ENCODE measurements at places on chromosomes 6 and 20.

GRCh38 chr6:25511376-25511775 is 140.6 kb upstream of the SCGN start:
- no peak for DNase-seq

DNA sequence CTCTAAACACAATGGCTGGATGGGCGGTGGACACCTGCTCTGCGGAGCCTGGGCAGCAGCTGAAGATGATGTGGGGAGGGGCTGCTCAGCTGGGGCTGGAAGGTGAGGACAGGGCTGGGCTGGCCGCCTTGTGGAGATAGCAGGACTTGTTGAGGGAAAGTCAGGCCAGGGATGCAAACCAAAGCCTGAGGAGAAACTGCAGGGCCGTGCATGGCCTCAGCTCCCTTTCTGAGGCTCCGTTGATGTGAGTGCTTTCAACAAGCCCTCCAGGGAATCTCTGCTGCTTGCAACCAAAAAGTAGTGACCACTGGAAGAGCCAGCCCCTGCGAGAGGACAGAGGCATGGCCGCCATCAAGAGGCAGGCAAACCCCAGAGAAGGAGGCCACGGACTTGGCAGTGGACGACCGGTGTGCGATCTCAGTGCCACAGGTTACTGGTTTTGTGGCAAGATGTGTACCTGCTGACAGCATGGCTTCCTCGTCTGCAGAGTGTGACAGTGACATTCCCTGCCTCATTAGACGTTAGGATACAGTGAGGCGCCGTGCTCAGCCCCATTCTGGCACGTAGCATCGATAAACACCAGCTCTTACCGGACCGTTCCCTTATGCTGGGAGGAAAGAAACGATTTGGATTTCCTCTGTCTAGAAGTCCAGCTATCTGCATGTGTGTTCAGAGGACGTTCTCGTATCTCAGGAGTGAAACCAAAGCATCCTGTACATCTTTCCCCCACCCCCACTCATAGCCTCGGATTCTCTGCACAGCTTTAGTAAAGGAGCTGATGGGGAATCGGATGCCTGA is 37.9 kb downstream of the ERMARD start:
- no peak for DNase-seq

GRCh38 chr6:83062225-83062624 is 3.4 kb downstream of the UBE3D start:
- DNase-seq = no peak

- DNase-seq = no peak
Observed at GRCh38 chr6:39850736-39851297, 58.6 kb downstream of the DAAM2 start.

GRCh38 chr6:56757588-56757984 is 114.9 kb upstream of the DST start:
- no peak for DNase-seq

DNA sequence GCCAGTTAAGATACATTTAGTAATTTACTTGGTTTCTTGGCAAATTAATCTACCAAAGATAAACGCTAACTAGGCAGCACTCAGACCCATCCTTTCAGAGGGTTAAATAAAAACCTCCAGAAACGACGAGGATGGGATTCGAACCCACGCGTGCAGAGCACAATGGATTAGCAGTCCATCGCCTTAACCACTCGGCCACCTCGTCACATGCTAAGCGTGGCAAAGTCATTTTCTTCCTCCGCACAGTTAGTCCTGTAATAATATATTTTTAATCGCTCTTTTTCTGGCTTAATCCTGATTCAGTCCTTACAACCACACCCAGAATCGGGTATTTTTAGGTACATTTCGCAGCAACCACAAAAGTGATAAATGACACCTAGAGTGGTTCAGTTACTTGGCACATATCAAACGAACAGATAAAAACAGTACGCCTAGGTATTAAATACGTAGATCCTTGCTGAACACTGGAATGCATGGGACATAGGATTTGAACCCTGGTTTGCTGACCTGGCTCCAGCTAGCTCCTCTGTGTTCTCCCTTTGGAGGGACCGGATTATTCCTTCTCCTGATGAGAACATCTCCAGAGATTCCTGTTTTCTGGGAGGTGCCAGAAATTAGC is 71.6 kb downstream of the GPX5 start:
- DNase-seq = no peak

DNA sequence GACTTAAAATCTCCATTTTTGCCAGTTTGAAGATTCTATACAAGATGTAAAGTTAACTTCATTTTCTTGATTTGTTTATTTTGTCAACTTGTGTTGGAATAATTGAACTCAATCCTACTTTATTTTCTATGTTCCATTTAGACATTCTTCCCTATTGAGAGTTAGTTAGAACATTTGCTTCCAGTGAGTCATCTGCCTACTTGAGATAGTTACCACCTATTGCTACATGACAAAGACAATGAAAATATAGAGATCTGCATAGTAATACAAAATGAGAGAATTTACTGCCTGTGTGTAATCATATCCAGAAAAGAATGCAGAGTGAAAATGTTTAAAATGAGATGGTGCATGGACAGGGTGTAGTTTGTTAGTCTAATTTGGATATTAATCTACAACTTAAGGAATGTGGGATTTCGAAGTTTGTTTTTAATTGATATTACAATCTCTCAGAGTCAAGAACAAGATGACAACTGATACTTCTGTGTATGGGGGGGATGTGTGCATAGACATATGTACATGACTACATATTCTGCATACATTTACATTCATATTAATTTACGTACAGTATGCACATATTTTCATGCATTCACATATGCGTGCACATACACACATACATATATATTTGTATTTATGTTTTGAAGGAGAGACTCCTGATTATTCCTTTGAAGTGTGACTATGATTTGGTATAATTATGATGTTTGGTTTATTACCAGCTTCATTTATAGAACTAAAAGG is 420.1 kb downstream of the NKAIN2 start:
- no peak for DNase-seq

DNA sequence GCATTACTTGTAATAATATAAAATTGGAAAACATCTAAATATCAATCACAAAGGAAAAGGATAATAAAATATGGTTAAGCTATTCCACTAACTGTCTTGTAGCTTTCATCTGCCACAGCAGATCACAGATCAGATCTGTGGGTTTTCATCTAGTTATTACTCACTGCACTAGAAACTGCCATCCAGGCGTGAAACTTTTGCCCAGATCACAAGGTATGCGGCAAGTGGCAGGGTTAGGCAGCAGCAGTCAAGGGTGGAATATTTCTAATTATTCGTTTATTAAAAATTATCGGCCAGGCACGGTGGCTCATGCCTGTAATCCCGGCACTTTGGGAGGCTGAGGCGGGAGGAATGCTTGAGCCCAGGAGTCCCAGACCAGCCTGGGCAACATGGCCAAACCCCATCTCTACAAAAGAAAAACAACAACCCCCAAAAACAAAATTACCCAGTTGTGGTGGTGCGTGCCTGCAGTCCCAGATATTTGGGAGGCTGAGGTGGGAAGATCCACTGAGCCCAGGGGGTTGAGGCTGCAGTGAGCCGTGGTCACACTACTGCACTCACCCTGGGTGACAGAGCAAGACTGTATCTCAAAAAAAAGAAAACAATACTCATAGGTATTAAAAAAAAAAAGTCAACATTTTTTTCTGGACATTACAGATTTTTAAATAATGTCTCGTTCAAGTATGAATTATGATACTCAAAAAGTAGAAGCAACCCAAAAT is 32.1 kb downstream of the BEND3 start:
- no peak for DNase-seq

DNA sequence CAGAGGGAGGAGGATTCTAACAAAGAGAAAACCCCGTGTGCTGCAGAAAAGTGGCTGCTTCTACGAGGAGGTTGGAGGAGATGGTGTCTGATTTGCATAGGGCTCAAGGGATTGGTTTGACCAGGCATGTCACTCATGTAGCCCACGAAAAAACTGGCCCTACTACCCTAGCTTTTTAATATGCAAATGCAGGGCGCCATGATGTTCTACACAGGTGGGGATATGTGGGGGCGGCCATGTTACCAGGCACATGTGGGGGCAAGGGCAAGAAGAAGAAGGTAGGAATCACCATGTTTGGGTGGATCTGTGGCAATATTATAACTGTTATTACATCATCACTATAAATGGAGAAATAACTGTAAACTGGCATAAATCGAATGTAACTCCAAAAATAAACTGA is 9.9 kb downstream of the KIAA1755 start:
- no peak for DNase-seq

- DNase-seq = no peak
Observed at GRCh38 chr6:162058281-162058875, 669.2 kb downstream of the PRKN start.

DNA sequence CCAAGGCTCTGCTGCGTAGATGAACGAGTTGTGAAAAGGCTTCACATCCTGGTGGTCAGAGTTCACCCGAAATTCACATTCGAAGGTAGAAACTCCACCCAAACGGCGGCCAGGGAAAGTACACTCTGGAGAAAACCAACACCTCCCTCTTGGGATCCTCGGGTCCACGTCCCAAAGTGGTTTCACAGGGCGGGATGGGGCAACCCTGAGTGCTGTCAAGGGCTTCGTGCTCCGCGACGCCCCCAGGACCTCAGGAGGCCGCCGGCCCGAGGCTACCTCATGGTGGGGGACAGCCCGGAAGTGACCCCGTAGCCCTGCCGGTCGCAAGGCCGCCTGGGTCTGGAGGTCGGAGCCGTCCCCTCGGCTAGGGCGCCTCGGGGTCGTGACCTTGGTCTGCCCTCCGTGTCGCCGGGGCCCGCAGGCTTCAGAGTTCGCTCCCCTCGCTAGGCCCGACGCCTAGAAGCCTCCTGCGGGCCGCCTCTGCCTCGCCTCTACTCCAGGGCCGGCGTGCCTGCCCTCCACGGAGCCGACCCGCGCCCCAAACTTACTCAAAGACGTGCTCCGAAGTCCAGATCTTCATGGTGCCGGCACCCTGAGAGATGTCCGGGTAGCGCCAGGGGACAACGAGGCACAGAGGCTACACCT is at the start of gene PRELID3B:
Gene PRELID3B, minus strand, starts transcription at position 636 of the 645 bp plus-strand sequence. Its CDS starts 56 bp downstream, at position 580.
- DNase-seq = no peak

GRCh38 chr6:109235481-109236038 is 140.3 kb downstream of the CEP57L1 start:
- DNase-seq = no peak

DNA sequence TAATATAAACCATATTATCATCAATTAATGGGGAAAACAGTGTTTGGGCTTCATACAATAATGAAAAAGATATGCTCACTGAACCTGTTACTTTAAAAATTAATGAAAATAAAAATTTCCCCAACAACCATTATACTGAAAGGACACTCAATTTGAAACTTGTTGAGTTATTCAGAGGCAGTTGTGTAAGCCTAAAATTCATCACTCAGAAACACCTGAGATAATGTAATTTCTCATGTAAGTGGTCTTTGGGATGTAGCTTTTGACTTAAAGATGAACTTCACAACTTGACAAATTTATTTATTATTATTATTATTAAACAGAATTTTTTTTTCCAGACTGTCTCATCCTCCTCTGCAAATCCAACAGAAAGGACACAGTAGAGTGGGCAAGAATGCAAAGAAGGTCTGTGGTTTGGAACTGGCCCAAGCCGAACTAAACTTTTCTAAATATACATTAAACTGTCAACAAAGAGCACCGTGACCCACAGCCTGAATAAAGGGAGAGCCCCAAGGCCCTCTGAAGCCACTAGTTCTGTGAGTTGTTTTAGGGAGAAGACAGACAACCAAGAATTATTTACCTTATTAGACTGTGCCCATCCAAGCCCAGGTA is 32.2 kb upstream of the HEY2 start:
- no peak for DNase-seq

All from activated CD8-positive, alpha-beta memory T cell treated with anti-CD3 and anti-CD28 coated beads, Interleukin-2, amount 50 U/mL, for 4 hours (primary cell).